ENCODE measurements at places on chromosomes 1 and 21. TPM values are rescaled to one million over a fixed set of nuclear protein-coding genes. Genes with fewer than 3 reads are reported as not detected.

AMY2B gene
- total RNA-seq, result 0.84 TPM

NTRK1 gene
- 0.11 TPM for total RNA-seq

TSSK3 gene
- 0.07 TPM for total RNA-seq

LRRC38 gene
- total RNA-seq, result not detected

ALG14 gene
- 2.8 TPM for total RNA-seq

CACHD1 gene
- 1.7 TPM for total RNA-seq

TAL1 gene
- not detected for total RNA-seq

RPE65 gene
- not detected for total RNA-seq

SPRR2A gene
- total RNA-seq, result not detected

SEMA6C gene
- total RNA-seq, result 1.9 TPM

RGS5 gene
- total RNA-seq, result 0.58 TPM

DCST1 gene
- total RNA-seq, result not detected

CD84 gene
- total RNA-seq, result not detected

BCL2L15 gene
- not detected for total RNA-seq

PRUNE1 gene
- 12.4 TPM for total RNA-seq

REN gene
- not detected for total RNA-seq

NUP210L gene
- not detected for total RNA-seq

CD34 gene
- not detected for total RNA-seq

TOMM40L gene
- 11.1 TPM for total RNA-seq

Data from A549 treated with CpdA at 1 μM for 4 hours (cell line).